ENCODE measurements at places on chromosomes 7 and 10.

DNA sequence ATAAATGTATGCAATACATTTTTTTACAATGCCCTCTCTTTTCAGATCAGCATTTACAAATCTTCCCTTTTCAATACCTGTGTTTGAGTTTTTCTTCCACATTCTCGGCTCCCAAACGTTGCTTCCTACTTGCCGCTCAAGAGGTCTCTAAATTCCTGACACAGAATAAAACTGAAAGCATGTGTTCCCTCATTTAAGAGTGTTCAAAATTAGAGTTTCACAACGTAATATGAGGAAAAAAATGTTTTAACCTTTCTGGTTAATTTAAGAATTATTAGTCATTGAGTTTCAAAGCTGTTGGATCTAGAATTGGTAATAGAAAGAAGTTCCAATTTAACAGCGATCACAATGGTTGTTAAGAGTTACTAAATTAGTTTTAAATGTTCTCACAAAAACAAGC, 100.4 kb downstream of the ARID5B start:
- DNase-seq: no peak

DNA sequence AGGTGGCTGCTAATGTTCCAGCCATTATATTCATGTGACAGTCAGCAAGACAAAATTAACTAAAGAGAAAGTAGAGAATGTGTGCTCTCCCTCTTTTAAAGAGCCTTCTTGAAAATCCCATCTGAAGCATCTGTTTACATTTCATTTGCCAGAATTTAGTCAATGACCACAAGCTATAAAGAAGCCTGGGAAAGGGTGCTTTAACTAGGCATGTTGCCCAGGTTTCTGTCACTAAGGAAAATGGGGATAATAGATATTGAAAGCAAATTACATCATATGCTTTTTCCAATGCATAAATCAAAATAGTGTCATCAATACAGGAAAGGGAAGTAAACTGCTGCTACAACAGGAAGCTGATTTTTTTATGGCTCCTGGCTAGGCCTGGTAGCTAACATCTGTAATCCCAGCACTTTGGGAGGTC, 67.7 kb downstream of the ELAPOR2 start:
- DNase-seq: no peak

DNA sequence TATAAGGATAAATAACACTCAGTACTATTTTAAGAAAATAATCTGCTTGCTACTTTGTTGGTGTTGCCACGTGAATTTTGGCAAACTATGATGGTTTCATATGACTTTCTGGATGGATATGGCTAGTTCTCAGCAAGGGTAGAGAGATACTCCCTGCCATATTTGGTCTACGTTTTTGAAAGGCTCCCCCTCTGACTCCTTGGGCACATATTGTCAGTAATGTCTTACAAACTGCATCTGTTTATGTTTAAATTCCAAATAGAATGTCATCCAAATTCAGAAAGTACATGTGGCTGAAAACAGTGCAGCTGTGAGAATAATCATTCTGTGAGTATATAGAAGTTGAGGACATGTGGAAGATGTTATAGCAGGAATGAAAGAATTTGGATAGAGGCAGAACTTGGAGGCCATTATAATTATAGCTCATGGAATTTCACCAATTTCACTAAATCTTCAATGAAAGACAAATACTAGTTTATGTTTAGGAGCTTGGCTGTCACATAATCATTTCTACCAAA, 107.8 kb downstream of the SRI start:
- DNase-seq: no peak

GRCh38 chr7:113402482-113402881, 284.1 kb upstream of the SMIM30 start:
- no peak for DNase-seq

GRCh38 chr7:141356161-141356560, 195.0 kb upstream of the AGK start:
- no peak for DNase-seq

DNA sequence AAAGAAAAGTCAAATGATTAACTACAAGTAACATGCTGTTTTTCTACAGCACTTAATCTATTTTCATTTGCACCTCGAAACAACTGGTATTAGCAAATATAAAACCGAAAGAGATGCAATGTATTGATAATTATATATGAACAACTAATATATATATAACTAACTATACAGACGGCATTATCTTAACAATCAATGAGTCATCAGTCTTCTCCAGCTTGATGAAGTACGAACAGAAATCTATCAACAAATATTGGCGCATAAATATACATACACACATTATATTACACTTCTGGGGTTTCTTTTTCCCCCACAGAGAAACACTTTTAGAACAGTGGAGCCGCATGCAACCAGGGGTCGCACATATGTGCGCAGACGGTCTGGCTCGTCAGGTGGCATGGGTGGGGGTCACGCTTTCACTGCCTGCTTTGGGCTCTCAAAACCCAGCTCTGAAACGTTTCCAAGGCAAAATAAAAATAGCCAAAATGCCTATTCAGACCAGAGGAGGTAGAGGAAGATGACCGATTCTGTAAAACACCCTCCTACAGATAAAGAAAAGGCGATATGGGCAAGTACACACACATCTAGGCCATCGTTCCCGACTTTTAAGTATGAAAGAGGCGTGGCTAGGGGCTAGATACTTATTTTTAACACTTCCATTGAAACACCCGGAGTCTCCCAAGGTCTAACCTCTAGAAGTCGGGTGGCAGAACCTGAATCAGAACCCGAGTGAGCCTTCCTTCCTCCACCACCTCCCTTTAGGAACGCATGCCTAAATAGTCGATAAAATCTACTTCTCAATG, 1.7 kb downstream of the ARHGAP12 start:
- no peak for DNase-seq

DNA sequence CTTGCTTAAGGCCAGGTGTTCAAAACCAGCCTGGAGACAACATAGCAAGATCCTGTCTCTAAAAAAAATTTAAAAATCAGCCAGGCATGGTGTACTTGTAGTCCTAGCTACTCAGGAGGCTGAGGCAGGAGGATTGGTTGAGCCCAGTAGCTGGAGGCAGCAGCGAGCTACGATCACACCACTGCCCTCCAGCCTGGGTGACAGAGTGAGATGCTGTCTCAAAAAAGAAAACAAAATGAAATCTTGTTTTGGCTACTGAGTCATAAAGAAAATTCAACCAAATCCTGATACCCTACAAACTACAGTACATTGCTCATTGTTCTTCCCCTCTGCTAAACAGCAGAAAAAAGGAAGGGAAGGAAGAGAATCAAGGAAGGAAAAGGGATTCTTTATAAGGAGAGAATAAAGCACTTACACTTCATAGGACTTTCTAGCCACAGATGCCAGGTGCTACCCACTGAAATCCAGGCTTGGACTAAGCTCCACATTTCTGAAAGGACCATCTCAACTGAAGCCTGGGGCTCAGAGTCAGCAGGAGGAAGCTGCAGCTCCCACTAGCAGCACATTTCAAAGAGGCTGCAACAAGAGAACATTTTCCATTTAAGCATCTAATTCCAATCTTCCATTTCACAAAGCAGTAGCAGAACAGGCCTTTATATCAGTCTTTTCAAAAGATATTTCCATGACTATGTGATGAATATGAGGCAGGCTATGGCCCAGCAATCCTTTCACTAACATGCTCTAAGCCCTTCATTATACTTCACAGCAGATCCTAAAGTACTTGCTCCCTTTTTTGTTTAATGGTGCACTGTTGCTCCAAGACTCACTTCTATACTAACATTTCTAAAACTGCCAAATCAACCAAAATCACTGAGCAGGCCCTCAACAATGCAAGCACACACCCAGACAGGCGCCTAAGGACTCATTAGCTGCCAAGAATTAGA, 13.5 kb downstream of the TNPO3 start:
- DNase-seq: no peak

DNA sequence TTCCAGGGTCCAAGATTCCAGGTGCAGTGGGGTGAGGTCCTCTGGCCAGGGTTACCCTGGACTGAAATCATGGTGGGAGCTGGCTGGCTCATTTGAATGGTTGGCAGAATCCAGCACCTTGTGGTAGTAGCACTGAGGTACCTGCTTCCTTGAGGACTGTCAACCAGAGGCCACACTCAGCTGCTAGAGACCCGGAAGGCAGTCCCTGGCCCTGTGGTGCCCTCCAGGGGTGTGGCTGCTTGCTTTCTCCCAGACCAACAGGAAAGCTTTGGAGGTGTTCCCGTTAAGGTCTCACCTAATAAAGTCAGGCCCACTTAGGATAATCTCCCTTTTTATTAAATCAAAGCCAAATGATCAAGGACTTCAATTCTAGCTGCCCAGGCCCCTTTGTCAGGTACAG, 107.7 kb upstream of the GDF10 start:
- DNase-seq: no peak

- no peak for DNase-seq
Observed at GRCh38 chr10:19977097-19977521, 160.9 kb downstream of the PLXDC2 start.

DNA sequence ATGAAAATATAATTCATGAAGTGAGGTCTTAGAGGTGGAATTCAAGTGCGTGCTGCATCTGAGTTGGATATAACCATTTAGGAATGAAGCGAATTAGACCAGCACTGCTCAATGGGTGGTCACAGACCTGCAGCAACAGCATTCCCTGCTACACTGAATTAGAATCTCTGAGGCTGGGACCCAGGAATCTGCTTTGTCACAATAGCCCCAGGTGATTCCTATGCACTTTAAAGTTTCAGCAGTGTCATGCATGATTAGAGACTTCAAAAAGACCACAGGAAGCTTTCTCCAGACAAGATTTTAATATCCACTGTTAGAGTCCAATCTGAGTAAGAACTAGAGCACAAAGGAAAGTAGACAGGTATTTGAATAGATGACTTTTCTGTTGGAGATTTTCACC, 352.8 kb upstream of the VSTM2A start:
- DNase-seq: no peak

GRCh38 chr7:30906515-30907240, 5.0 kb upstream of the AQP1 start:
- DNase-seq: no peak

GRCh38 chr7:112770051-112770450, 20.1 kb downstream of the TMEM168 start:
- DNase-seq: no peak

GRCh38 chr7:26663874-26664273, 200.5 kb downstream of the SKAP2 start:
- no peak for DNase-seq

DNA sequence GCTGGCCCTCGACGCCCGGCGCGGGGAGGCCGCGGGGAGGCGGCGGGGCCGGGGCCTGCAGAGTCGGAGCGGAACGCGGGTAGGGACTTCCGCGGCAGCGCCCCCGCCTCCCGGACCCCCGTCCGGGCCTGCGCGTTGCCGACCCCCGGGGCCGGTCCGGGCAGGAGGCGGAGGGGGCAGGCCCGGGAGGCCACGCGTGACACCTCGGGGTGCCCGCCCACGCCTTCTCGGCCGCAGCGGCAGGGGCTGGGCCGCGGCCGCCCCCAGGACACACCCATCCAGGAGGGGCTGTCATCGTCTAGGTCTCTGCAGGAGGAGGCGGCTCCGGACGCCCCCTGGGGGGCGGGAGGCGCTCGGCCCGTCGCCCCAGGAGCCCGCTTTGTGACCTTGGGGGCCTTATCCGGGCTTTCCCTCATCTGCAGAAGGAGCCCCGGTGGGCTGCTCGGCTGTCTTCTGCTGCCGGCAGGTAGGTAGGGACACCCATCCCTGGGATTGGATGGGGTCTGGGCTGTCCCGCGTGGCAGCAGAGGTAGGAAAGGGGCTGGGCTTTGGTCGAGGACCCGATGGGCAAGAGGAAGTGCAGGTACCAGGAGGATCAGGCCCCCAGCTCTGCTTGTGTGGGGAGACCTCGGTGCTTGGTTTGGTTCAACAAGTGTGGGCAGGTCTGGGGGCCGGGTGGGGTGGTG, 569 bp downstream of the ZNF316 start:
- DNase-seq: no peak

DNA sequence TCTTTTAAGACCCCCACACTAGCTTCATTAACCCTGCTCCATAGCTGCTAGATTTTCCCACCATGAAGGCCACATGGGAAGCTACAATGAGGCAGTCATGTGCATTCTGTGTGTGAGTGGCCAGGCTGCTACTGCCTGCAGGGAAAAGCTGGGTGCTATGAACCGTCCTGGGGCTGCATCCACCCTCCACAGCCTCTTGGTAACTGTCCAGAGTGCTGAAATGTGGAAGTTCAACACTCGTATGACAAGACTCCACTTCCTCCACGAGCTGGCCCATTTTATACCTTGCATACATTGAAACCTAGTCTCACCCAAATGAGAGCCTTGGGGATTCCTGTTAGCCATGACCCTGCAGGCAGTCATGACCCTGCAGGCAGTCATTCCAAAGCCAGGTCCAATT, 59.4 kb downstream of the CUZD1 start:
- DNase-seq: no peak

All from AG09319 (cell line).